ENCODE measurements at places on chromosomes 13 and 19.

GRCh38 chr19:18607226-18608101, 865 bp upstream of the CRLF1 start:
- DNase-seq = no peak

DNA sequence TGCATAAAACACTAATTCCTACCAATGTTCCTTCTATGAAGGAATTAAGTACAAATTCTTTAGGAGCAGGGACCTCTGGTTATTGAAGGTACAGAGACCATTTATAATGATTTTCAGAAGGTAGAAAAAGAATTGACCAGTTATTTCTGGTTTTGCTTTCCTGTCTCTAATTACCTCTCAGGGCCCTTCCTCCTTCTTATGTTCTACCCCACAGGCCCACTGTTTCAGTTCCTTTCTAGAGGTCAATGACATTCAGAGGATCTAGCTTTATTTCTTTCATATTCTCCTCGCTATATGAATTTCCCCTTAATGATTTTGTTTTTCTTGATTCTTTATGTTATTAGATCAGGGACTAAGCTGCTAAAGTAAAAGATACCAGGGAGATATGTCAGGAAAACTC, 345.0 kb upstream of the SPRY2 start:
- no peak for DNase-seq

DNA sequence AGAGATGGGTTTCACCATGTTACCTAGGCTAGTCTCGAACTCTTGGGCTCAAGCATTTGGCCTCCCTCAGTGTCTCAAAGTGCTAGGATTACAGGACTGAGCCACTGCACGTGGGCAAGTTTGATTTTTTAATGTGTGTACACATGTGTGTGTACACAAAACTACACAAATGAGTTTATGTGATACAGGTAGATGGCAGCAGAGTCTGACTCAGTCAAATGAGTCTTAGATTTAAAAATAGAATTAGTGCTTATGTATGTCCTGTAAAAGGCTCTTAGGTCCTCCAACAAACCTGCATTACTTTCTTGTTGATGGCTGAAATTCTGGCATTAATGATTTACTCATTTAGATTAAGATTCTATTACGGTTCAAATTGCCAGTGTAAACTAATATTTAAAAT, 293.7 kb downstream of the PCDH17 start:
- DNase-seq = no peak

DNA sequence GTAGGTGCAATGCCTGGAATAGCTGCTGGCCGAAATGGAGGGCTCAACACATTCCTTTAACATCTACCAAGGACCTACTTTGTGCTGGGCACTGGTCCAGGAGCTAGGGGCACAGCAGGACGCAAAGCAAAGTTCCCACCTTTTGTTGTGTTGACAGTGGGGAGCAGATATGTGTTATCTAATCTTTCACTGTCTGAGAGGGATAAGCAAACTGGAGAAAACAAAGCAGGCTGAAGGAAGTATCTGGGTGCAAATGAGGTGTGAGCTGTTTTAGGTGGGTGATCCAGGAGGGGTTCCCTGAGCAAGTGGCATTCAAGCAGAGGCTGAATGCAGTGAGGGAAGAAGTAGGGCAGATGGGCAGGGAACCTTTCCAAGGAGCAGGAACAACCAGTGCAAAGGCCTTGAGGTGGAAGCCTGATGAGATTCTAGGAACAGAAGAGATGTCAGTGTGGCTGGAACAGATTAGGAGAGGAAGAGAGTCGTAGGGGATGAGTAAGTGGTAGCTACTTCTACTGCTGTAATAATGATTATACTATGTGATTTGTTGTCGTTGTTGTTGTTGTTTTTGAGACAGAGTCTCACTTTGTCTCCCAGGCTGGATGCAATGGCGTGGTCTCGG, 2.2 kb upstream of the PLAUR start:
- DNase-seq = no peak

- no peak for DNase-seq
These were observed 406.2 kb downstream of the KLF5 start for GRCh38 chr13:73464758-73465616.

DNA sequence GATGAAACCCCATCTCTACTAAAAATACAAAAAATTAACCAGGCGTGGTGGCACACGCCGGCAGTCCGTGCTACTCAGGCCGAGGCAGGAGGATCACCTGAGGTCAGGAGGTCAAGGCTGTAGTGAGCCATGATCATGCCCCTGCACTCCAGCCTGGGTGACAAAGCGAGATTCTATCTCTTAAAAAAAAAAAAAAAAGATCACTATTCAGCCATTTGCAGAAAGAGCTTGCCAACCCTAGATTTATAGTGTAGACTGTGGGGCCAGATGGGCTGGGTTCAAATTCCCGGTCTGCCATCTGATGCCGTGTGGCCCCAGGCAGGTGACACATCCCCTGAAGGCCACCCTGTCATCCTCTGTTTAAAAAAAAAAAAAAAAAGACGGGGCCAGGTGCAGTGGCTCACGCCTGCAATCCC, 28.9 kb downstream of the SMIM24 start:
- DNase-seq = no peak

- no peak for DNase-seq
These were observed 2.7 kb downstream of the FSTL3 start for GRCh38 chr19:678791-679388.

DNA sequence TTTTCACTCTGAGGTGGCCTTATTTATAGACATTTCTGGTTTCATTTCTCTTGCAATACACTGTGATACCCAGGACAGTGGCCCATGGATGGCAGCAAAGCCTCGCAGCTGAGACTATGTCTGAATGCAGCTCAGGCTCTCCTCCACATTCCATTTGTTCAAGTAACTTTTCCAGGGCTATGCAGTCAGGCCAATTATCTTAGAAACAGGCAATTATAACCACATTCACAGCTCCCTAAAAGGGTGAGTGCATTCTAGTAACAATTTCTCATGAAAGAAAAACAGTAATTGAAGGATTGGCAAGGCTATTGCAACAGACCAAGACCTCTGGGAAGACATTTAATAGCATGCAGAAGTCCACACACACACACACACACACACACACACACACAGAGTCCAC, 264.0 kb downstream of the TBC1D4 start:
- DNase-seq = no peak

- DNase-seq = no peak
These were observed 2.0 kb downstream of the RAB8A start for GRCh38 chr19:16113727-16114126.

- no peak for DNase-seq
These were observed 42.1 kb upstream of the TPM4 start for GRCh38 chr19:16034180-16034579.

DNA sequence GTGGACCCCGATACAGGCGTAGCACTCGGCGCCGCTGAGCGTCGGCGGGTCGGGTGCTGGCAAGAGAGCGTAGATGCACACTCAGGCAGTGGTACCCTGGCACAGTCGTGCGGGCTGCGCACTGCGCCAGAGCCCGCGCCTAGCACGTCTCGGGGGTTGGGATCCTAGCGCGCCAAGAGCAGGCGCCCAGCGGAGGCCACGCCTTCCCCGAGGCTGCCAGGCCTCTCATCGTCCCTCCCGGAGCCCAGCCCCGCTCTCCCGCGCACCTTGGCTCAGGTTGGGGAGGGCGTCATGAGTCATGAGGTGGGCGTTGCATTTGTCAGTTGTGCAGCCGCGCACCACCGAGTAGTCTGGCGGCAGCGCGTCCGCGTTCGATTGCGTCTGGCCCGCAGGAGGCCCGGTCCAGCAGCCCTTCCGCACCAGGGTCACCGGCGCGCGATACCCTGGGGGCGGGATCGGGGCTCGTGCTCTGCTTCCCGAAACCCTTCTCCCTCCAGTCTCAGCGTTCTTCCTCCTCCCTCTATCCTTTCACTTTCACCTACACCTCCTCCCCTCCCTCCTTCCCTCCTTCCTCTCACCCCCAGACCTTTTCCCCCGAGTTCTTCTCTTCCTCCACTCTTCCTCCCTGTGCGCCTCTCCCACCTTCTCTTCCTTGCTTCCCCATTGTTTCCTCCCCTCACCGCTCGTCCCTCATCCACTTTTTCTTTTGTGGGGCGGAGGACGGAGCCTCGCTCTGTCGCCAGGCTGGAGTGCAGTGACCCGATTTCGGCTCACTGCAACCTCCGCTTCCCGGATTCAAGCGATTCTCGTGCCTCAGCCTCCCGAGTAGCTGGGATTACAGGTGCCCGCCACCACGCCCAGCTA, 3.5 kb downstream of the LYPD5 start:
- DNase-seq = no peak

DNA sequence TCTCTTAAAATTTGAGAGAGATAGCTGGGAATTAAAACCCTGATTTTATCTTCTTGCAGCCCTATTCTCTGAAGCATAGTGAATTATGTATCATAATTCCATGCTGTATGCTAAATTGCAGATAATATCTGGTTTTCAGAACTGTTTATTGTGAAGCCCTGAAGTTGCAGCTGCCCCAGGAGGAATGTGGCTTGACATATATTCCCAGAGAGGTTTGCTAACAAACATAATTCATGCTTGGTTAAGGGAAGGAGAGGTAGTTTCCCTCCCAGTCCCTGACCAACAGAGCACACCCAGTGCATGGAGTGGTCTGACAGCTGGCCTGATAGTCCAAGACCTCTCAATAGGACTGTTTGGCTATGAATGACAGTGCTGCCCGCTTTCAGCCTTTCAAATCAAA, 500.6 kb upstream of the MIR17HG start:
- no peak for DNase-seq

DNA sequence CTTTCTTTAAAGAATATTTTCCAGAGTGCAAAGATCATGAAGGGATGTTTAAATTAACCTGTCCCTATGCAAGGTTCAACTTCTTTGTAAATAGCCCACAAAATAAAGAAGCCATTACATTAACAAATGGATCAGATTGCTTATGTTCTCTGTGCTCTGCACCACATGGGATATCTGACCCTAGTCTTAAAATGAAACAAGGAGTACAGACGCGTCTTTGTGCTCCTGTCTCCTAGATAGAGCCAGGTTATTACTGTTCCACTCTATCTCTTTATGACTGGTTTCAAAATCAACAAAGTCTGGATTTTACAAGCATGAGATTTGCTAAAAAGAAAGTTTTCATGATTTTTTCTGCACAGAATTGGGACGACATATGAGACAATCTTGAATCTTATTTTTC, 339.4 kb downstream of the KLF12 start:
- no peak for DNase-seq

DNA sequence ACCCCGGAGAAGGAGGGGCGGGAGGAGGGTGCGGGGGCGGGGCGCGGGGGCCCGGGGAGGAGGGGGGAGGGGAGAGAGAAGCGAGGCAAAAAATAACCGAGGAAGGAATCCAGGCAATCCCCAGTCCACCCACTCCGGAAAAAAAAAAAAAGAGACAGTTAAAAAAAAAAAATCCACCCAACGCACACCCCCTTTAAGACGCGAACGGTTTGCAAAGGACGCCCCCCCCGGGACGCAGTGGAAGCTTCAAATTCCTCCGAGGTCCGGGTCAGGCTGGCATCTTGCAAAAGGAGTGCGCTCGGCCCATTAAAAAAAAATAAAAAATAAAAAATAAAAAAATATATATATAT, at the start of gene CACNA1A:
TSS of gene CACNA1A (minus strand) at position 9 of the 350 bp plus-strand sequence. CDS start 255 bp downstream, outside the sequence.
- DNase-seq = no peak

DNA sequence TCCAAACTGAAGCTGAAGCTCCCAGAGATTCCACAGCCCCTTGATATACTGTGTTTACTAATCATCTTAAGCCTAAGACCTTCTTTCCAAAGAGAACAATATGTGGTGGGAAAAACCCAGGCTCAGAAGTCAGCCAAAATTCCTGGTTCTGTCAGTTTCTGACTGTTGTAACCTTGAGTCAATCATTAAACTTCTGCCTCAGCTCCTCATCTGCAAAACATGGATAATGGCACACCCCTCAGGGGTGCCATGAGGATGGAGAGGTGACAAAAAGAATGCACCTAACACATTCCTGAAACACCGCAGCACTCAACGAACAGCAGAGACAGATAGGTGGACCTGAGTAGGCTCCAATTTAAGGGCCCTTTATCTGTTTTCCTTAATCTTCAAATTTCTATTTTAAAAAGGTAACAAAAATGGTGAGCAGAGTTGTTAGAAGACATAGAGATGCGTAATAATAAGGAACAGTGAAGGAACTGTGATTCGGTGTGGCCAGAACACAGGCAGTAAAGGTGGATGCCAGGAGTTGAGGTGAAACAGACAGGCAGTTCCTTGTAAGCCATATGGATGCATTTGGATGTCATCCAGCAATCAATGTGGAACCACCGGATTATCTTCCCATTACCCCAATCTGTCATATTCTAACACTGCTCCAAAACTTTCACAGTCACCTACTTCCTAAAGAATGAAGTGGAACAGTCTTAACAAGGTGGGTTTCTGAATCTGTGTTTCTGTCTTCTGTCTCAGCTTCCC, 56.6 kb upstream of the DOCK9 start:
- DNase-seq = no peak

- no peak for DNase-seq
These were observed 23.8 kb downstream of the GJA3 start for GRCh38 chr13:20136781-20137703.

DNA sequence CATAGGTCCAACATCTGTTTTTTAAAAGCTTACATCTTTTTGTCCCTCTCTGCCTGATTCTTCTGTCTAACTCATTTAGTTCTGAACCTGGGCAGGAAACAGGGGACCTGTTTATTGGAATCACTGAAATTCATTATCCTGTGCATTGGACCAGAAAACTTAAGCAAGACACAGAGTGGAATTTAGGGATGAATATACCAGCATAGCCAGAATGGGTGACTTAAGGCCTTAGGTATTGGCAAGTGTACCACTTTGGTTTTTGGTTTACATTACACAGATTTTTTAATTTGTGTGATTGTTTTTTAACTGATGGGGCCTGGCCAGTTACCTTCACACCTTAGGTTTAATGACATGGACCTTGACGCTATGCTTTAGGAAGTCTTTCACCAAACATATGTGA, 232.5 kb downstream of the GPC5 start:
- DNase-seq = no peak

DNA sequence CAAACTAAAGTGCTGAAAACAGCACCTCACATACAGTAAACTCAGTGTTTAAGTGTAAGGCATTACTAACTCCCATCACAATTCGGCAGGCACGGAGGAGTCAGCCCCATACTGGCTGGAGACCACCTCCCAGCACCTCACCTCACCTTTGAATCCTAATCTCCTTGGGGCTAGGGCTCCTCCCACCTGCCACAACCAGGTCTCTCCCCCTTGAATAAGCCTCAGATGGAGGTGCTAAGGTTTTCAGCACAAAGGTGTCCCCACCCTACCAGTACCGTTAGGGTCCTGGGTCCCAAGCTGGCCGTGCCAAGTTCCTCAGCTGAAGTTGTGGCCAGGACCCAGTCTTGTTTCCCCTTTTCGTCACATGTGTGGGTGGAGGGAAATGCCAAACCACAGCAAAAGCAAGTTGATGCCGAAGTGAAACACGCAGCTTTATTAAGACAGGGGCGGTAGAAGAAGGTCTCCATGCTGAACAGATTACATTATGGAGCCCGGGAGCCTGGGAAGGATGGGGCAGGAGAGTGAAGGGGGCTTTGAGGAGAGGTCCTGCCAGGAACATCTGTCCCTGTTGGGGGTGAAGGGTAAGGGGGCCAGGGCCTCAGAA, at the start of gene IGFLR1:
TSS of gene IGFLR1 (minus strand) at position 332 of the 604 bp plus-strand sequence. CDS start 1,272 bp downstream, outside the sequence.
- DNase-seq = no peak

GRCh38 chr13:107554460-107554859, 660.9 kb downstream of the LIG4 start:
- DNase-seq = no peak

DNA sequence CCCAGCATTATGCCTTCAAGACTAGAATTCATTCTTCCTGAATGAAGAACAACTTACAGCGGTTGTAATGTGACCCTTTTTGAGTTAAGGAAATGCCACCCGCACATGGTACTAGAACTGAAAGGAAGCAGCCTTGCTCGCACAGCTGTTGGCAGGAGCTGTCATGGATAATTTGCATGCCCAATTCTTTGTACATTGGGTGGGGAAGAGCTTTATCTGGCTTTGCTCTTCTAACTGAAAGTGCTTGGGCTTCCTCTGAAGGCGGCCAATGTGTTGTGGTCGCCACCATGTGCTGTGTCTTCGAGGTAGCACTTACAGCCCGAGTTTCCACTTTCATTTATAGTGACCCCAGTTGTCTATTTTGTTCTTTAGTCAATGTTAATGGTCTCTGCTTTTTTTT, 3.4 kb downstream of the CCNE1 start:
- no peak for DNase-seq
